Globus pallidus (tissue), 1 donor: ENCODE measurements at places on chromosomes 4 and X.

DNA sequence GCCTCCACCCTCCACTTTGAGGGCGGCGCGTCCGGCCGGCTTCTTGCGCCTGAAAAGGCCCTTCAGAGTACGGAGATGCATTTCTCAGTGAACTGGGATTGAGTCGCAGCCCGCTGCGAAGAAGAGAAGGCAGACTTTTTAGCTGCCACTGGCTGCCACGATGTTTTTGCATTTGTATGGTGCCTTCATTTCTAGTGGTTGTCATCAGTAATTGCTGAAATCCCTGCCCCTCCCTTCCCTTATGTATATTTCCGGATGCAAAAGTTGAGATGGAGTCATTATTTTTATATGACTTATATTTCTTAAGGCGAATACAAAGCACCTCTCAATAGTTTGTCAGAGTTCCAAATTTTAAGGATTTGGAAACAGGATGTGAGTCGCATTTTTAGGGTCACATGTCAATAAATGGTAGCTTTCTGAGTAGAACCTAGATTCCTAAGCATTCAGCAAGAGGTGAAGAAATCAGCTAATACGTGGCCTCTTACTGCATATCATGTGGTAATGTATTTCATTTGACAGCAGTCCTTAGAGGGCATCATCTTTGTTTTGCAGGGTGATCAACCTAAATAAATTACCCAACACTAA, 658 bp downstream of the ATP6AP2 start:
- no peak for DNase-seq

DNA sequence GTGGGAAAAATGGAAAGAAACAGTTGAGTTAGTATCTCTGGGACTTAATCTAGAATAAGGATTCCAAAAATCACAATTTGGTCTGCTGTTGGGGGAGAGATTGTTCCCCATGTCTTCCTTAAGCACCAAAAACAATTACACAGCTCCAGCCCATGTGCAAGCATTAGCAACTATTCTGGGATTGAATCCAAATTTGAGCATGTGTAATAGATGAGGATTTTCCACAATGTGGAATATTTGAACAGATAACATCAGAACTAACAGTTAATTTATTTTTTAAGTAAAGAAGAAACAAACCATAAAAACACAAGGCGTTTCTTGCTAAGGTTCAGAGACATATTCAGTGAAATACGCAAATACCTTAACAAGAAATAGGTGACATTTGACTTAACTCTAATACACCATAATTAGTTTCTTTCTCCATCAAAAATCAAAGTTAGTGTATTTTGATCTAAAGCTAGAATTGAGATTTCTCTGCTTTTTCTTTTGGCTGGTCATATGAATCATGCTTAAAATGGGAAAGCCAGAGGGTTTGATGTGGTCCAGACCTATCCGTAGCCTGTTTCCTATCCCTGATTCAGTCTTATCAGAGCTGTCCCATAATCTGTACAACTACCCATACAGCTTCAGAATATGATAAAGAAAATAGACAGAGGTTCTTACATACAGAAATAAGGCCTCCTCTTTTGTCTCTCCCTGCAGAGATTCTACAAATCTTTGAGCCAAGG, 413.4 kb downstream of the PACRGL start:
- no peak for DNase-seq

DNA sequence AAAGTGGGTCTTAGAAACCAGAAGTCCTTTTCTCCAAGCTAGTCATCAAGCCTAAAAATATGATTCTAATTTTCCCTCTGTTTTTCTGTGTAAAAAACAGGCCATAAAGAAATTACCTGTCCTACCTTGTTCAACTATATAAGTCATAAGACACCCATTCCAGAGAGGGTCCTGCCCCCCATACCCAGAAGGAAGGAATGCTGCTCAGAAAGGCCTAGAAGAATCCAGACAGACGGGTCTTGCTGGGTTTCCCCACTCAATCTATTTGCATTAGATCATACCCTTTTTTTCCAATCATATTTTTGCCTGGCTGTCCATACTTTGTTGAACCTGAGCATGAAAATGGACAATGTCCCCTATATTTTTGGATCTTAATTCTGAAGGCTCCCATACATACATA, 16.3 kb upstream of the XAGE2 start:
- DNase-seq, result no peak

GRCh38 chrX:153967536-153968224, 3.9 kb downstream of the HCFC1 start:
- no peak for DNase-seq

GRCh38 chr4:145035494-145036136, 62.4 kb downstream of the ANAPC10 start:
- no peak for DNase-seq

GRCh38 chr4:5448221-5448620, 260.1 kb downstream of the EVC2 start:
- DNase-seq, result no peak

GRCh38 chr4:86999136-86999643, 64.4 kb downstream of the AFF1 start:
- no peak for DNase-seq

DNA sequence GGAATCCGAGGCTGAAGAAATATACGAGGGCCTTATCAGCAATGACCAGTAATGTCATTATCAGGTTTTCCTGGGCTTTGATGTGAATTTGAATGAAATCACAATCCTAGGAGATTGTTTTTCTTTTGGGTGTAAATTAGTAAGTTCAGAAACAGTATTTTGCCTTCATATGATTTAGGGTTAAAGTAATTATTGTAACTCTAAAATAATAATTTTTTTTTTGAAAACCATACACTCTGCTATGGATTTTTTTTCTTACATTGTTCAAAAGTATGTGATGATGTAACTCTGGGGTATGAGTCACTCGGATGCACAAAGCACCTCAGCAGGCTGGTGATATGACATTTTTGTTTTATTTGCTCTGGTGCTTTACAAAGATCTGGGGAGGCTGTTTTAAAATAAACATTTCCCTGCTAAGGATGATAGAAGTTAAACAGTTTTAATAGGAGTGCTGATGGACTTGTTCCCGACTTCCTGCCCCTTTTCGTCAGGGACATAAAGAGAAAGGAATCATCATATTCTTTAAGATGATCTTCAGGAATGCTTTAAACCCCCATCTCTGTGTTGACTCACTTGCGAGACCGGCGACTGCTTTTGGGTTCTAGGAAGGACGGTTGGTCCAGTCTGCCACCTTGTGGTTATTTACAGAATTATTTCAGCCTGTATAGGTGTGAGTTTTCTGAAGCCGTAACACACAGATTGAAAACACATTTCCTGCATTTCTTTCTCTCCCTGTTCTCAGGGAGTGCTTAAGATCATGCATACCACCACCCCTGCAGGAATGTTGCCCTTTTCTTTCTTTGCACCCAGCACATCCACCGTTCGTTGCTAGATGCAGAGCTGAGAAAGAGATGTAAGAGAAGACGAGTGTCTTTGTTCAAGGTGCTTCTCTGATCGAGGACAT, 72.5 kb downstream of the RAPGEF2 start:
- DNase-seq, result peak; percentile 86

DNA sequence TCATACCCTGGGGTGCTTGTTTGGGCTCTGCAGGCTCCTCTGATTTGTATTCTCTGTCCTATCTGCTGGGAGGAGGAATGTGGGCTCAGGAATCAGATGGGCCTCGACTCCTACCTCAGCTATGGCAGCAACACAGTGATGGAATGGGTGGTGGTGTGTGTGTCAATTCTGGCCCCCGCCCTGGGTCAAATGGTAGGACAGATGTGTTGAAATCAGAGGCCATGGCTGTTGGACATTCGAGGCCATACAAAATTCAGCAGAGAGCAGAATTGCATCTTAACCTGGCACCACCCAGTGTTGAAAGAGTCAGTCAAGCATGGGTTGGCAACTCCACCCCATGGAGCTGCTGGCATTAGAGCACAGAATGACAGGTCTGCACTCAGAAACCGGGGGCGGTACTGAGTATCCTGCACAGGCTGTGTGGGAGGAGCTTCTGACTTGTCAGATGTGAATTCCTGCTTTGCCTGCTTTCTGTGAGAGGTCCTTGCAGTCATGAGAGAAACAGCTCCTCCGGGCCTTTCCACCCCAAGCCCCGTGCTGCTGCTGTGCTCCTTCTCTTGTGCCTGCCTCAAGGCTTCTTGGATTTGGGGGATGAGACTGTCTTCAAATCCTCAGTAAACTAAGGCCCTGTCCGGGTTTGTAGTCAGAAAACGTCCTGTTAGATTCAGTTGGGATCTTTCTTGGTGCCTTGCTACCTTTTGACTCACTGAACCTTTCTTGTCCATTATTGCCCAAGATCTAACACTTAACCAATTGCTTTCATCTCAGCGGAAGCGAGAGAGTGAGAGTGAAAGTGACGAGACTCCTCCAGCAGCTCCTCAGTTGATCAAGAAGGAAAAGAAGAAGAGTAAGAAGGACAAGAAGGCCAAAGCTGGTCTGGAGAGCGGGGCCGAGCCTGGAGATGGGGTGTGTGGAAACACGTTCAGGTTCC, 13.0 kb downstream of the DKC1 start:
- DNase-seq, result no peak

DNA sequence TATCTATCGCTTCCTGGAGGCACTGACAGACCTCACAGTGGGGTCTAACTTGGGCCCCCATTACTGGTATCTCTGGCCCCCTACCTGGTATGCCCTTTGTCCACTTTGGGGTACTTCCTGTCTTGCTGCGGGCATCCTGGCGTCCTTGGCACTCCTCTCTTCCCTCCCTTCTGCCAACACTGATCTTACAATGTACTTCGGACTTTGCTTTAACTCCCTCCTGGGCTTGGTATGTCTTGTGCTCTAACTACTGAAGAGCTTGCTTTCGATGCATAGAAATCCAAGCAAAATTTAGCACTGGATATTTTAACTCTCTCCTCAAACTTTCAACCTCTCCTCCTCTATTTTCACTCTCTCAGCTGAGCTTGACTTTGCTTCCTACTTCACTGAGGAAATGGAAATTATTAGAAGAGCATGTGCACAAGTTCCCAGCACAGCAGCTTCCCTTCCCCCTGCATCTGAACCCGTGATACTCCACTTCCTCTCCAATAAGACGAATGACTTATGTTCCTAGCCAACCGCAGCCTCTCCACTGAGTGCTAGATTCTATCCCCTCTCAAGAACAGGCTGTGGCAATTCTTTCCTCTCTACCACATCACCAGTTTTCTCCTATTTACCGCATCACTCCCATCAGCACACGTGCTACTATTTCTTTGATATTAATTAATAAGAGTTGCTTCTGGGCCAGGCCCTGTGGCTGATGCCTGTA, 52.9 kb downstream of the SUPT20HL2 start:
- peak; percentile 24 for DNase-seq

DNA sequence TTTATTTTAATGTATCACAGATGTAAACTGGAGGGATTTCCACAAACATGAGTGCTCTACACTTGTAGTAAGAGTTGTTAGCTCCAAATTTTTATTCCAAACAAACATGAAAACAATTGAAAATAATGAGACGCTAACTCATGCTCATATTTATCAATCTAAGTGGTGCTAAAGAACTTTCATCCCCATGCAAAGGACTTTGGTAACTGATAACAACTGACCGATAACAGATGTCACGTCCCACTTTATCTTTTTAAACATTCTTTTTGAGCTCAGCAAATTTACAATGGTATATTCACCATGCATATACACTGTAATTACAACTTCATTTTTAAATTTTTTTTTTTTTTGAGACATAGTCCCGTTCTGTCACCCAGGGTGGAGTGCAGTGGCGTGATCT, 15.6 kb upstream of the MAOA start:
- no peak for DNase-seq

DNA sequence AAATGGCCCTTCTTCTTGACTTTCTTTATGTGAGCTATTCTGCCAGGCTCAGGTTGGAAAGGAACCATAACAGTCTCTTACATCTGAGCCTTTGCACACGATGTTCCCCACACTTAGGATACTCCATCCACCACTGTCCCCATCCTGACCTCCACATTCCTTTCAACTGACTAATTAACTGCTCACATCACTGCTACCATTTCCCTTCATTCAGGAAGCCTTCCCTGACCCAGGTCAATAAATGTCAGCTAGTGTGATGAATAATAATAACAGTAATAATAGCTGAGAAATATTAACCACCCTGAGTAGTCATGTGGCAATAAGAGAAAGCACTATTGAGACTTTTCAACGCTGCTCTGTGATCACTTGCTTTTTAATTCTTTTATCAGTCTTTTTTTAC, 291.7 kb downstream of the KCNIP4 start:
- no peak for DNase-seq

- no peak for DNase-seq
Measured at GRCh38 chr4:107559653-107560052, 160.4 kb downstream of the PAPSS1 start.

DNA sequence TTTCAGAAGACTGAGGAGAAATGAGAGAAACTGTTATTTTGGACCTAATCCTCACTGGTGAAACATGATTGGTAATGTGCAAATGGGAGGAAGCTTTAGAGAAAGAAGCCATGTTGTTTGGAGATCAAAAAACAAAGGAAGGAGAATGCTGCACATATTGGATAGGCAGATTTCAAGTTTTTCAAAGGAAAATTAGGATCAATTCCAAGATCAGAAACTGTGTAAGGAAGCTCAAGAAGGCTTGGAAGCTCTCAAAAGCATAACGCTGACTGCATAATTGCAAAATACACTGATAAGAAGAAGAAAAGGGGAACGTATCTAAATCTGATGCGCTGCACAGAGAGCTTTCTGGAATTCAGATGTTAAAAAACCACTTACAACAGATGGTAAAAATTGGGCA, 34.6 kb downstream of the KLHL15 start:
- DNase-seq, result no peak

- DNase-seq, result no peak
Measured at GRCh38 chr4:8280876-8281440, 11.4 kb downstream of the HTRA3 start.

DNA sequence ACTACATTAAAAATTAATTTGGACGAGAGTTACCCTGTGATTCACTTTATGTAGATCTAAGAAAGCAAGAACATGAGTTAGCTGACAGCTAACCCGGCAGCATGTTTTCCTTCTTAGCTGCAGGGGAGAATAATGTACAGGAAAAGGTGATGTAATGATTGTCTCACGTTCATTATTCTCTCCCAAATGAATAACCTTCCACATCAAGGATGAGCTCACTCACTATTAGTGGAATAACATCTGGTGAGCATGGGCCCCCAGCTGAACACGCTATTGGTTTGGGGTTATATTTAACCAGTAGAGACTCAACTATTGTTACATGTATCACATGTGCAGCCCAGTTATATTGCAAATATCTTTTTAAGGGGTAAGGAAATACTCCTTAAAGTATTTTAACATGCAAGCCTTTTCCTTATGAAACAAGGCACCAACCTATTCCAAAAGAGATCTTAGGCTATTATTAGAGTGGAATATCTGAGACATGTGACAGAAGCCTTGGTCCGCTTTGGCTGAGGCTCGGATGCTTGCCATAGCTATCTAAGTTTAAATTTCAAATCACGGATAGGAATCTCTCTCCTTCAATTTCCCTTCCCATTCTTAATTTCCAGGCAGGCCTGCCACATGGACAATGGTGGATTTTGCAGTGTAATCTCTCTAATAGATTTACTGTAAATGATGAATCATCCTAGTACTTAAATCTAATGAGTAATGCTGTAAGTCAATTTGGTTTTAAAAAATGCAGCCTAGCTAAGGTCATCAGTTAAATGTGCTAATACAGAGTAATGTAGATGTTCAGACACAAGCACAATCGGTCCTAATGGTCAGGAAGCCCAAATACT, 99.0 kb upstream of the OTUD4 start:
- no peak for DNase-seq
